Panc1 (cell line): ENCODE measurements at places on chromosomes 11 and 22. TPM values are rescaled to one million over a fixed set of nuclear protein-coding genes. Genes with fewer than 3 reads are reported as not detected.

DNA sequence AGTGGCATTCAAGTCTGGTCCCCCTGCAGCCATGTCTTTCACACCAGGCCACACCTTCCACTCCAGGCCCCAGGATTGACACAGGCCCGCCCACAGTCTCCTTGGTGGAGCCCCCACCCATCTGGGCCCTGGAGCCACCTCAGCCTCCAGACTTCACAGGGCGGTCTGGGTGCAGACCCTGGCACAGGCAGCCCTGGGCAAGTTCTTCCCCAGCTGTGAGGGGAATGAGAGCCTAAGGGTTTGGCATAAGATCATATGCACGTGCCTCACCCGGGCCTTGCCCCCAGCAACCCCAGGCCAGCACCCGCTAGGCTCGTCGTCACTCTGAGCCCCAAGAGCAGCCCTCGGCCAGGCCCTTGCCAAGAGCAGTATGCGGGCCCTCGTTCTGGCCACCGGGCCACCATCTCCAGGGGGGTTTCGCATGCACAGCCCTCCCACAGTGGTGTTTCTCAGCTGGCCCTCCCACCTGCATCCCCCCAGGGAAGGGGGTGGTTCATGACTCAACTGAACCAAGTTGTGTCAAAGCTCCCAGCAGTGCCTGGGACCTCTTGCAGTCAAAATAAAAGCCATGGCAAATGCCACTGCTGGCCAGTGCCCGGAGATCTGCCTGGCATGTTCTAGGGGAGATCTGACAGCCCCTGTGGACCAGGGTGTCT lies 70.4 kb upstream of the KCNQ1OT1 start:
- H3K4me1 ChIP-seq: no peaks in the 10 kb centered on the region
- no peak for DNase-seq
- H3K27me3 ChIP-seq: peaks cover 5% of the 10 kb centered on the region; the same call in 1 of the 2 replicates
- H3K36me3 ChIP-seq: no peaks in the 10 kb centered on the region
- H3K27ac ChIP-seq: no peak overlapping the region

- DNase-seq: no peak
- no peak overlapping the region for H3K27ac ChIP-seq
- H3K4me1 ChIP-seq: peaks cover 11% of the 10 kb centered on the region; the same call in 1 of the 2 replicates
- H3K36me3 ChIP-seq: no peaks in the 10 kb centered on the region
These were observed 1.2 kb upstream of the ARHGAP20 start for GRCh38 chr11:110713449-110713776.

GRCh38 chr11:116427903-116428637 lies 344.7 kb downstream of the BUD13 start:
- H3K27ac ChIP-seq: no peak overlapping the region
- DNase-seq: no peak
- no peaks in the 10 kb centered on the region for H3K36me3 ChIP-seq
- H3K4me3 ChIP-seq: no peak overlapping the region
- H3K27me3 ChIP-seq: no peaks in the 10 kb centered on the region
- no peaks in the 10 kb centered on the region; the same call in 1 of the 2 replicates for H3K4me1 ChIP-seq

DNA sequence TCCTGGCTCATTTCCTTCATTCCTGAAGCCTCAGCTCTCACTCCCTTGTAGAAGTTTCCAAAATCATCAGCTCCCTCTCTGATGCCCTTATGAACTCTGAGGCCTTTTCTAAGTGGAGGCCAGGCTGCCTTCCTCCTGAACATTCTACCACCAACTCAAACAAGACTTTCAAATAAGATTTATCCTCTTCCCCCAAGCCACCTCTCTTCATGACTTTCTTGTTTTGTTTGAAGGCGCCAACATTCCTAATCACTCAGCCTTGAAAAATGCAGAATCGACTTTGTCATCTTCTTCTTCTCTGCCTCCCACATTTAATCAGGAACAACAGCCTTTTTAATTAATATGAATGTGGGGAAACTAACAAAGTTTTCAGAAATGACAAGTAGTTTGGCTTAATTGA lies 927.9 kb downstream of the OPCML start:
- H3K4me1 ChIP-seq: no peaks in the 10 kb centered on the region
- H3K27me3 ChIP-seq: no peaks in the 10 kb centered on the region
- H3K36me3 ChIP-seq: no peaks in the 10 kb centered on the region
- DNase-seq: no peak
- H3K27ac ChIP-seq: no peak overlapping the region
- no peak overlapping the region for H3K4me3 ChIP-seq

DNA sequence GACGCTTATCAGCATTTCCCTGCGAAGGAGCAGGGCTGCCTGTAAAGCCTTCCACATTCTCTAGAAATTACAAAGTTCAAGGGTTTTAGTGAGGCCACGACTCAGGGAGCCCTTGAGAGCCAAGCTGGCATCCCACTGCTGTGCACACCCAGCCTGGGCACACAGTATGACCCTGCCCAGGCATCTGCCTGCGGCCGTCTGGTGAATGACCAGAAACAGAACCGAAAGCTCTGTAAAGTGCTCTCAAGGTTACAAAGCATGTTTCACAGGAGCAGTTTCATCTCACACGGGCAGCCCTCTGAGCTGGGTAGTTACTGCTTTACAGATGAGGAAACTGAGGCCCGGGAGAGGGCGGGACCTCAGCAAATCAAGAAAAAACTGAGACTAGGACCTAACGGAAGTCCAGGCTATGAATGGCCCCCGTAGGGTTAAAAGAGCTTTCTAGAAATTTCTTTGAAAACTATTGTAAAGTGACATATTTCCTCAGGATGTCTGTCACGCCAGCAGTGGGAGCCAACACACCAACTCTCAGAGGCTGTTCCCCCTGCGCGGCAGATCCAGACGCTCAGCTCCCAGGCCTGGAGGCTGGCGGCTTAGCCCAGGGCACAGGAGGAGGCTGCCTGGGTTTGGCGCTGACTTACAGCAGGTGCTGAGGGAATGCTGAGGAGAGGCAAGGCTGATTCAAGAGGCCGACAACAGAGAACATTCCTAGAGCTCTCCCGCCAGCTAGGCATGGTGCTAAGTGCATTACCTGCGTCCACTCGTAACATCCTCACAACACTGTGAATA lies 7.7 kb upstream of the TCF20 start:
- H3K4me3 ChIP-seq: no peak overlapping the region
- peaks cover 11% of the 10 kb centered on the region for H3K4me1 ChIP-seq
- H3K27ac ChIP-seq: no peak overlapping the region
- no peaks in the 10 kb centered on the region for H3K36me3 ChIP-seq
- H3K27me3 ChIP-seq: no peaks in the 10 kb centered on the region

DNA sequence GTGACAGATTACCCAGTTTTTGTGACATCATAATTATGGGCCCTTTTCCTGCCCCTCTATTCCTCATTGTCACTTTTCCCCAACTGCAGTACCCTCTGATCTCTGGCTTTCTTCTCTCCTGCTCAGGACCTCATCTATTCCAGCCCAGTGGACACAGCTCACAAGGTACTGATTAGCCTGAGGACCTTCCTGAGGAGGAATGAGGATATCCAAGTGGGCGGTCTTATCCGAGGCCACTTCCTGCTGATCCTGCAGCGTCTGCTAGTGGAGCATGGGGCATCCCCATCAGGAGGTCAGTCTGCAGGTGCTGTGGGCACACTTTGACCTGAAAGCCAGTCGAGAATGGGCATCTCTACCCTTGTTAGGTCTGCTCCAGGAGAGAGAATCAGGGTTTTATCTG lies 24.5 kb upstream of the CCDC134 start:
- no peak for DNase-seq
- no peaks in the 10 kb centered on the region for H3K27me3 ChIP-seq
- no peak overlapping the region for H3K27ac ChIP-seq
- no peaks in the 10 kb centered on the region for H3K4me1 ChIP-seq
- H3K4me3 ChIP-seq: no peak overlapping the region

The MISFA gene
- total RNA-seq: 5.0 TPM

The TRIM49D1 gene
- not detected for total RNA-seq
